GM19239 (cell line): ENCODE measurements at places on chromosomes 5 and 9.

DNA sequence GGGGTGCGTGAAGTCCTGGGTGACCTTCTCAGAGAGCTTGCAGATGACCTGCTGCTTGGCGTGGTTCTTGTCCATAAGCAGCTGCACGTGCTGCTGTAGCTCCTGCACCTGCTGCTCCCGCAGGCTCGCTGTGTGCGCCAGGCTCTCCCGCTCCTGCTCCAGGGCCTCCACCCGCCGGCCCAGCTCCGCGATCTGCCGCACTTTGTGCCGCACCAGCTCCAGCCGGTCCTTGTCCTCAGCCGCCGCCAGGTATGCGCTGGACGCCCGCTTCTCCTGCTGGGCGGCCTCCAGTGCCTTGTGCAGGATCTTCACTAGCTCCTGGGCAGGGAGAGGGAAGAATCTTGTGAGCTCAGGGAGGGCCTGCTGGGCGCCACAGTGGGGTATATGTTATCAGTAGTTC is 28.5 kb upstream of the CORO2A start:
- DNase-seq = no peak

DNA sequence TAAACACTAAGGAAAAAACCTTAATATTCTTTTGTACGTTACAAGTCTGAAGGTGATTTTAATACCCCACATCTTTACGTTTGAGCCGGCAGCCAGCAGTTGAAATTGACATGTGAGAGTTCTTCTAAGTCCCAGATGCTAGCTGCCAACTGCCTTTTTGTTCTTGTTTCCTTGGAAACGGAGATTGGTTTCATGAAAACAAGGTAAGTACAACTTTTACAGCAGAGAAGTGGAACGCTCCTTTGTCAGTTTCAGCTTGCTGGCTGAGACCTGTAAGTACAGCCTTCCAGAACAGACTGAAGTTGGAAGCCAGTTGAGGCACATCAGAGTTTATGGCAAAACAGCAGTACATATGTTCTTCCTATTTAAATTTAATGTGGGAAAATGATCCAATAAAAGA is 1018.4 kb upstream of the ARRDC3 start:
- DNase-seq = no peak

DNA sequence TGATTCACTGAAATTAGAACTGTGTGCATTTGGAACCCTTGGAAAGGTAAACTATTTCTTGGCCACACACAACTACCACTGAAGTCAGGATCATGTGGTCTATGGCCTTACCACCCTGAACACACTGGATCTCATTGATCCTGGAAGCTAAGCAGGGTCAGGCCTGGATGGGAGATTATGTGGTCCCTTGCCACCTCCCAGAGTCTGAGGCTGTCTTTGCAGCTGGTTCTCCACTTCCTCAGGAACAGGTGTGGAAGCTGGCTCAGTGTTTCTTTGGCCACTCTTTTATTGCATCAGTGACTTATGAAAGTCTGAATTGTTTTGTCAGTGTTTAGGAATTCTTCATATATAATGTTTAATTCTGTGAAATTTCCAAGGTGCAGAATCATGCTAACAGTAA is 89.2 kb downstream of the TEK start:
- no peak for DNase-seq

DNA sequence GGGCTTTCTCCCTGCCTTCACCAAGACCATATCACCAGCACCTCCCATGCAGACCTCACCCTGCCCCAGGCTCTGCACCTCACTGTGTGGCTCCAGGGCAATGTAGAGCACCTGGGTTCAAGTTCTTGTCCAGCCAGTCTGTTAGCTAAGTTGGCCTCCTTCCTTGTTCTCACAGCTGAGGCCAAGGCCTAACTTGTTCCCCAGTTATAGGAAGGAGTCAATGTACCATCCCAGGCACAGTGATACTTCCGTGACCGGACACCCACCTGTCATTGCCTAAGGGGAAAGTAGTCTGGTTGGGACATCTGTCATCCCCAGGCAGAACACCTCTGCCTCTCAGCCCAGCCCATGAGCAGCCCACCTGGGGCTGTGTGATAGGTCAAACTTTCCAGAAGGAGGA is 14.4 kb upstream of the ARAP3 start:
- DNase-seq = no peak

DNA sequence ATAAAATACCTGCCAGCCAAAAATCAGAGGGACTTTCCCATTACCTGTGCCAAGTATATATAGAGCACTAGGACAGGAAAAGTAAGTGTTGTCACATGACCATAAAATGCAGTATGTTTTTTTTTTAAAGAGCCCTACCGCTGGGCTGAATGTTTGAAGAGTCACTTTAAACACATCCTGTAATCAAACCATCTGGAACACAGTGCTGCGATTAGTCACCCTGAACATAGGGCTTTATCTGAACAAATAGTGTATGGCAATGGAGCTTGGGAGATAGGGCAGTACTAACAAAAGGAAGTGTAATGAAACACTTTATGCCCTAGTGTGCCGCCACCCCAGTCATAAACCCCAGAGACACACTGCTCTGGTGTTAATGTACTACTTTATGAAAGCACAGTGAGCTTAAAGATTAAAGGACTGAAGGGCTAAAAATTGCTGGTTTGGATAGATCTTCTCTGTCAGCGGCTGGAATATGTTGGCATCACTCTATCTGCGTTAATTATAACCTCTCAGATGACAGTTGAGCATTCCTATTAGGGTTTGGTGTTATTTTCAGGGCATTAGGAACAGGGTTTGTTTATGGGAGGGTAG is 90.4 kb downstream of the ZNF608 start:
- no peak for DNase-seq

- no peak for DNase-seq
Observed at GRCh38 chr5:134594797-134595457, 37.7 kb downstream of the SAR1B start.

DNA sequence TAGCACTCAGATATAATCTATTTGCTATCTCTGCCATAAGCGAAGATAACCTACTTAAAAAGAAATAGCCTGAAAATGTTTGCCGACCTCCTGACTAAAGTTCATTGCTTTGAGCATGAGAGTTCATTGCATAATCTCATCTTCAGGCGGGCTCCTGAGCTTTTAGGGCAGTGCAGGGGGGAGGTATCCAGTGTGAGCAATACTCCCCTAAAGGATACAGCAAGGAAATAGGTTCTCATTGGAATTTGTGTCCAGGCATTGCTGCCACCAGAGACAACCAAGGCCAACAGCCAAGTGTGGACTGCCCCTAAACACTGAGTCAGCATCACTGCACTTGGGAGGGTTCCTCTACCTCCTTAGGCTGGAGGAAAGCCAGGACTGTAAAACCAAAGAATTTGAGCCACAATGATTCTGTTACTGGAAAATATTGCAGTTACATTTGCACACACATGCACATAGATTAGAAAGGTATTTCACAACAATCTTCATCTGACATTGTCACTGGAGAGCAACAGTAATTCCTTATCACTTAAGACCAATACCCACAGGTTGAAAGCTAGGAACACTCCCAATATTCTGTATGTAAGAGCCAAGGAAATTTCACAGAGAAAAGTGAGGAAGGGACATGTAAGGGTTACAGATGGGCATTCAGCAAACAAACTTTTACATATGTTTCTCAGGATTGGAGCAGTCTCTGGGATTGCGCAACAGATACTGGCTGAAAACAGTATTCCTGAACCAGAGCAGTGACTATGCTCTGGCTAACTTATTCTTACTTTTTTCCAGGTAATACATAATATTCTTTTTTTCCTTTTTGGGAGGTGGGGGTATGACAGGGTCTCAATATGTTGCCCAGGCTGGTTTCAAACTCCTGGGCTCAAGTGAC is 98.6 kb upstream of the TLE1 start:
- DNase-seq = no peak

DNA sequence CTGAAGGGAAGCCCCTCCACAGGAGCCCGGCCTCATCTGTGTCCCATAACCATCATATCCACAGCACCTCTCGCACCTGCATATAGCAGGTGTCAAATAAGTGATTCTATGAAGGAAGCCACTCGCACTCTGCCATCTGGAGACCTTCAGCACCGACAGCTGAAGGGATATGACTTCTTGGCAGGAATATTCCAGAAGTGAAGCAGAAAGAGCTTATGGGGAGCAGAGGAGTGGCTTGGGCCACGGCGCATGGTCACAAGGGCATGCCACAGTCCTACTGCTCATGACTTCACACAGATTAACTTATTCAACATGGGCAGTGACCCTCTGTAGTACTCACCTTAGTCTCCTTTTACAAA is 80.9 kb downstream of the NSUN2 start:
- no peak for DNase-seq

DNA sequence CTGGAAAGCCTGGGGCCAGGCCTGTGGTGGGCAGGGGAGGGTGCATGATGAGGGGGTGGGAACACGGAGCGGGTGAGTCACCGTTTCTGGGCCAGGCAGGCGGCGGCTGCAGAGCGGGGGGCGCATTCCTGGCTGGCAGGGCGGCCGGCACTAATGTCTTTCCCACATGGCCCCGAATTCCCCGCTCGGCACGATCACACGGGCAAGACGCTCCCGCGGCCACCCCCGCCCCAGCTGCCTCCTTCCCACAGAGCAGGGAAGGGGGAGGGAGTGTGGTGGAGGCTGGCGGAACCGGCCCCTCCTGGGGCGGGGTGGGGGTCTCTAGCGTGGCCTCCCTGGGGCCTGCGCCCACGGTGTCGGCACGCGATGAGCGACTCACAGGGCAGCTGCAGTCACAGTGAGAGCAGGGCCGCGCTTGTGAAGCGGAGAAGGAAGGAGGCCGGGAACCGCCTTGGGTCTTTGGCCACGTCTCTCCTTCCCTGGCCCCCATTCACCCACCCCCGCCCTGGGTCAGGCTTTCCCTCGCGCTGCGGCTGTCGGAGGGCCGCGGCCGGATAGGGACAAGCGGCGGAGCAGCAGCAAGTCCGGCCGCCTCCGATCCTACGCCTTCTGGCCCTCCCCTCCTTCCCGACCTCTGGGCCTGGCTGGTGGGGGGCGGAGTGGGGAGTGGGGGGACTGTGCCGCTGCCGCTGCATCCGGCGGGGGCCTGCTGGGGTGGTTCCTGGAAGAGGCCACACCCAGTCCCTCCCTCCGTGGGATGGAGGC is 48.9 kb downstream of the CXXC5 start:
- DNase-seq = no peak

GRCh38 chr9:71628247-71628646 is 140.1 kb downstream of the CEMIP2 start:
- DNase-seq = no peak

DNA sequence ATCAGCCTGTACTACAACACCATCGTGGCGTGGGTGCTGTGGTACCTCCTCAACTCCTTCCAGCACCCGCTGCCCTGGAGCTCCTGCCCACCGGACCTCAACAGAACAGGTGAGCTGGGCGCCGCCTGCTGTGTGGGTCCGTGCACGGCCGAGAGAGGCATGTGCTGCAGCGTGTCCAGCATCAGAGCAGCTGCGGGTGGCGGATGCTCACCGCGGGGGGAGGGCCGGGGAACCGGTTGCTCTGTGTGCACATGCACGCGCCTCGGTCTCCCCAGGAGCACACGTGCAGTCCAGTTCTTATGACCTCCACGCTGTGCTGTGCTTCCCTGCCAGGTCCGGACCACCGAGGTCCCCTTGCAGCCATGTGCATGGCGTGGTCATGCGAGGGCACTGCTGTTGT is 7.6 kb downstream of the SLC6A18 start:
- no peak for DNase-seq

- DNase-seq = no peak
Observed at GRCh38 chr5:145943674-145944121, 7.3 kb downstream of the SH3RF2 start.

DNA sequence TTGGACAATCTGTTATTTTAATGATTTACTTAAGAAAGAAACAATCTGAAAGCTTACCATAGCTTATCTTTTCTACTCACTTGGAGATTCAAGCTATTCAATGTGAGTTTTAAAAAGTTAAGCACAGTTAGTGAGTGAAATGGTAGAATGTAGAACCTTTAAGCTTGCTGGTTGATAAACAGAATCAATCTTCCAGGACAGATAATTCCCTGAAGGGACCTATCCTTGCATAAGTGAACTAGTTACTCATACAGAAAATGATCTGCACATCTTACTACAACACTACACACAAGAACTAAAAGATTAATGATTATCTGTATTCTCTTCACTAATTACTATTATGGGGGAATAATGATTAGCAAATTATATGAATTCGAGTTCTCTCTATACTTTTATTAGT is 165.6 kb downstream of the PALM2AKAP2 start:
- DNase-seq = no peak

DNA sequence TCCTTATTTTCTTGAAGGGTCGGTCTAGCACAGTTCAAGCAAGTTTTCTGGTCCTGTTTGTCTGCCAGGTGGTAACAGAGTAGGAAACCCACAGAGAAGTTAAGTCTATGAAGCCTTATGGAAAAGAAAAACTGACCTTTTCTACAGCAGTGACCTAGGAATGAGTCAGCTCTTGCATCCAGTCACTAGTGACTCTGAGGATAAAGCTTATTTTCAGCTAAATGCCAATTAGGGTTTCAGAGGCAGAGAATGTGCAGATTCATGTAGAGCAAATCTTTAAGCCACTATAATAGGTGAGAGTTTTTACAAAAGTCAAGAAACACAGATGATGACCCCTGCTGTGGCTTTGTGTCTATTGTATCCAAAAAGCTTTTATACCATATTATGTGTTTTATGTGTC is 100.7 kb downstream of the CWC27 start:
- no peak for DNase-seq

- DNase-seq = no peak
Observed at GRCh38 chr9:4569101-4569500, 78.8 kb downstream of the SLC1A1 start.

DNA sequence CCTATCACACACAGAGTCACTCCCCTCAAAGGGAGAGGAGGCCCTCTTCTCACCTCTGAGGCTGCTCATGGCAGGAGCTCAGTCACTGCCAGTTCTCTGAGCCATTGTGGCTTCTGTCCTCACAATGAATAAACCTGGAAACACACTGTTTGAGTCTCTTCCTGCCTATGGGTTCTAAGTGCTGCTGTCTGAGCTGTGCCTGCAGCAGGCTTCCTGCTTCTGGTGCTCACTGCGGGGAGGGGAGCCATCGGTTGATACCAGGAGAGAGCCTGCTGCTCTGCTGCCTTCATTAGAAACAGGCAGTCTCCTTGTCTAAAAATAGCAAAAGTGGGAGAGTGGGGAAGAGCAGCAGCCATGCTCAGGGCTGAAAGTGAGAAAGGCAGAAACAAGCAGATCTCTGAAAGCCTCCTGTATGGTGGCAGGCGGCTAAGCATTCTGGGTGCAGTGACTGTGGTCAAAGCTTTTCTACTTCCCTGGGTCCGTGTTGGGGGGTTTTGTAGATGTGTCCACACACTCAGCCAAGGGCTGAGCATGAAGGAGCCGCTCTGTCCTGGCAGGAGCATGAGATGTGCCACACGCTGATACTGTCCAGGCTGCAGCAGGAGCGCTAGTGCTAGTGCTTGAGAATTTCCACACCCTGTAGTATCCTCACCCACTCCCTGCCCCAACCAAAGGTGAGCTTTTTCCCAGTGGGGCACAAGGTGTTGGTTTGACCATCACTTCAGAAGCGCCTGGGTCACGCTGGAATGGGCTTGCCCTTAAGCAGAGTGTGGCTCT is 34.2 kb downstream of the PRKACG start:
- no peak for DNase-seq

- DNase-seq = no peak
Observed at GRCh38 chr5:40492056-40492455, 187.7 kb upstream of the PTGER4 start.

- DNase-seq = no peak
Observed at GRCh38 chr9:93297659-93298497, 113.9 kb downstream of the WNK2 start.
